CD4-positive, alpha-beta T cell treated with Interleukin-15 for 4 hours (primary cell): ENCODE measurements at places on chromosomes 6 and 20.

GRCh38 chr6:143349530-143349929 is 101.0 kb downstream of the ADAT2 start:
- DNase-seq: no peak

- no peak for DNase-seq
Observed at GRCh38 chr6:99091985-99092384, 144.2 kb upstream of the FBXL4 start.

DNA sequence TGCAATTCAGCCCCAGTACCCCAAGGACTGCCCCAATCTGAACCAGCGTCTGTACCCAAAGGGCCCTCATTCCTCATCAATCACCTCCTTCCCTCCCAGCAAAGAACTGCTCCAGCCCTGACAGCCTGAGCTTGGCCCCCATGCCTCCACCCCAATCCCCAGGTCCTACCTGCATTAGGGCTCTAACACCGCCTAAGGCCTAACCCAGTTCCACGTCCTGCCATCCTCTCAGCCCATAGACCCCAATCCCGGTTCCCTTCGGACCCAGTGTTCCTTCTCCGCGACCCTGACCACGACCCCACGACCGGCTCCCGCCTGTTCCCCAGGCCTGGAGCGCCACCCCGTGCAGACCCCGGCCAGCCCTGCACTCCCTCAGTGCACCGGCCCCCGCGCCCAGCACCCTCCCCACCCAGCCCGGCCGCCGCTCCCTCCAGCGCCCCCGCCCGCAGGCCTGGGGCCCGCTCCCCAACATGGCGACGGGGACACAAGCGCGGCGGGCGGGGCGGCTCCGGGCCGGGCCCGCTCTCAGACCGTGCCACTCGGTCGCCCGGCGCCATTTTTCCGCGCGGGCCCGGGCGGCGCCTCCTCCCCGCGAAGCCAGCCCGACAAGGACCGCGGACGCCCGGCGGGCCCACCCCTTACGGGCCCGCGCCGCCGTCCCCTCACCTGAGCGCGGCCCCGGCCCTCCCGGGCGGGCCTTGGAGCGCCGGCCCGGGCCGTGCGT is 483 bp downstream of the NCOA6 start:
- DNase-seq: peak; percentile 60

GRCh38 chr20:39839399-39840119 is 849.5 kb downstream of the MAFB start:
- DNase-seq: no peak

GRCh38 chr20:43092386-43093088 is 97.2 kb downstream of the PTPRT start:
- DNase-seq: no peak

GRCh38 chr6:118283766-118284165 is 264.3 kb upstream of the PLN start:
- DNase-seq: peak; percentile 54

DNA sequence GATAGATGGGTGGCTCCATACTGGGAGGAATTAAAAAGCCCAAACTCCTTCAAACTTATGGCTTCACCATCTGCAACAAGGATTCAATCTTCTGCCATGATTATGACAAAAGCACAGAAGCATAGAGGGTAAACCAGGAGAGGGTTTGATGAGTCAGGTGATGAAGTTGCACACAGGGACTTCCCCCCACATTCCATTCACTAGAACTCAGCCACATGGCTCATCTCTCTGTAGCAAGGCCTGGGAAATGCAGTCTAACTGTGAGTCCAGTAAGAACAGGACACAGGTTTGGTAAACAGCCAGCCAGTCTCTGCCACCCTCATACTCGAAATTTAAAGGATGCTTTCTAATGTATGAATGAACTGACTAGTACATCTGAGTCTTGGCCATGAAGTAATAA is 142.9 kb downstream of the HIVEP2 start:
- DNase-seq: peak; percentile 28

GRCh38 chr6:137849981-137850714 is 16.9 kb upstream of the TNFAIP3 start:
- DNase-seq: no peak

DNA sequence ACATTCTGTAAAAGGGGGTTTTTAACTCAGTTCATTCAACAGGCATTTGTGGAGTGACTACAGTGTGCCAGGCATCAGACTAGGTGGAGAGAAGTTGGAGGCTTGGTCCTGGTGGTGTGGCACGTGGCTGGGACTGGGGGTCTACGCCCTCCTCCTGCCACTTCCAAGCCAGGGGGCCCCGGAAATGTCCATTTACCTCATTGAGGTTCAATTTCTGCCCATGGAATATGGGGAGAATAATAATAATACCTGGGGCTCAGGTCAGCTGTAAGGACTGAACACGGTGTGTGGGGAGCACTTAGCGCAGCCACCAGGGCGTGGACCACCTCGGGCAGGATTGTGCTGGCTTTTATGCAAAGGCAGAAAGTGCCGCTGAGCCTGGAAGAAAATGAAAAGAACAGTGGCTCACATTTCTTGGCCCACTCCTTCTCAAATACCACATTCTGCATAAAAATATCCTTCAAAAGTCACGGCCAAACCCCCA is 229.4 kb downstream of the ANKRD60 start:
- no peak for DNase-seq

- DNase-seq: no peak
Observed at GRCh38 chr6:108702106-108702851, 141.6 kb downstream of the FOXO3 start.

DNA sequence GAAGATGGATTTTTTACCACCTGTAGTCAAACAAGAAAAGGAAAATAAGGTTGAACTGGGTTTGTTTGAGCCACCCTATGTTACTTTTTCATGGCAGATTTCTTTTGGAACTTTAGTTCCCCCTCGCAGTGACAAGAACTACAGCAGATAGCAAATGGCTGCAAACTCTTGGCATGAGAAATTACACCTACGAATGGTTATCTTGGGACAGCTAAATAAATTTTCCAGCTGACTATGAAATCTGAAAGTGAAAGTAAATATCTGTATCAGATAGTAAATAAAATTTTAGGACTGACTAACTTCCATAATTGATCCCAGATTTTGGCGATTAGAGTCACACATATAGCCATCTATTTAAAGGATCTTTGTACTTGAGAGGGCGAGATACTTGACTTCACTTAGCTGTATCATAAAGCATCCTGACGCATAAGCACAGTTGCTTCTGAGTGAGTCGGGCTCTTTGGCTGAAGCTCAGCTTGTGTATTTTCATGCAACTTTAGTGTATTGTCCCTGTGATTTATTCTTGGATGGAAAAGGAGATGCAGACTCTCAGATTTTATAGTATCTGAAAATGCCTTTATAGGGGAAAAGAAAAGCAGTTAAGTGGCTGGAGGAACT is 125.3 kb upstream of the B3GAT2 start:
- DNase-seq: no peak

DNA sequence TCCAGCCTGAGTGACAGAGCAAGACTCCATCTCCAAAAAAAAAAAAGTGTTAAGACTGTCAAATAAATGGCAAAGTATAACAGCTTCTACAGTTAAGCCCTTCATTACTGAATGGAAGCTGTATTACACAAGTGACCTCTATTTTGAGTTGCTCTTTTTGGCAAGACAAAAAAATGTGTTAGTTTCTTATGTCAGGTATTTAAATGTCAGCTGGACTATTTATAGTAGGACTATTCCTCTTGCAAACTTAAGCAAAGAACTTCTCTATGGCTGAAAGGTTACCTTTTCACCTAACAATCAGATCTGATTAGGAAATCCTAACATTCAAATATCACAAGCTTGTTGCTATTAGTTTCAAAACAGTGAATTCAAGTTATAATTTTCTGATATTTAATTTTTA is 12.4 kb downstream of the UBE2V1 start:
- no peak for DNase-seq

GRCh38 chr6:6826095-6826901 is 237.8 kb downstream of the LY86 start:
- no peak for DNase-seq

- no peak for DNase-seq
Observed at GRCh38 chr20:1881240-1881835, 13.9 kb upstream of the SIRPA start.

DNA sequence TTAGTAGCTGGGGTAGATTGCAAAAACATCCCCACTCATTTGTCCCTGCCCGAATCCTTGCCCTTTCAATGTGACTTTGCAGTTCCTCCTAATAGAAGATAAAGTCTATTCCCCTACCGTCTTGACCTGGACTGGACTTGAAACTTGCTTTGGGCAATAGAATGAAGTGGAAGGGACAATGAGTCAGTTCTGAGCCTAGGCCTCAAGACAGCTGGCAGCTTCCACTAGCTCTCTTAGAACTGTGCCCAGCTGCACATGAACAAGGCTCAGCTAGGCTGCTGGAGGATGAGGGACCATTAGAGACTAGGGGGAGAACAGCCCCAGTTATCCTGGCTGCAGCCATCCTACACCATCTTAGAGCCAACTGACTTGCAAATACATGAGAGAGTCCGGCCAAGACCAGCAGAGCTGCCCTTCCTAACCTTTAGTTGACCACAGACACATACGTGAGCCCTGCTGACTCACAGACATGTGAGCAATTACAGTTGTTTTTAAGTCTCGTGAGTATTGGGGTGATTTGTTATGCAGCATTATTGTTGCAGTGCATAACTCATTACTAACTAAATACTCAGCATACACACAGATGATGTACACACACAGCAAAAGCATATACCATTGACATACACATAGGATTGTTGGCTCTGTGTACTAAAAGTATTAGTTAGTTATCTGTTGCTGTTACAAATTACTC is 105.5 kb downstream of the DHX35 start:
- no peak for DNase-seq

DNA sequence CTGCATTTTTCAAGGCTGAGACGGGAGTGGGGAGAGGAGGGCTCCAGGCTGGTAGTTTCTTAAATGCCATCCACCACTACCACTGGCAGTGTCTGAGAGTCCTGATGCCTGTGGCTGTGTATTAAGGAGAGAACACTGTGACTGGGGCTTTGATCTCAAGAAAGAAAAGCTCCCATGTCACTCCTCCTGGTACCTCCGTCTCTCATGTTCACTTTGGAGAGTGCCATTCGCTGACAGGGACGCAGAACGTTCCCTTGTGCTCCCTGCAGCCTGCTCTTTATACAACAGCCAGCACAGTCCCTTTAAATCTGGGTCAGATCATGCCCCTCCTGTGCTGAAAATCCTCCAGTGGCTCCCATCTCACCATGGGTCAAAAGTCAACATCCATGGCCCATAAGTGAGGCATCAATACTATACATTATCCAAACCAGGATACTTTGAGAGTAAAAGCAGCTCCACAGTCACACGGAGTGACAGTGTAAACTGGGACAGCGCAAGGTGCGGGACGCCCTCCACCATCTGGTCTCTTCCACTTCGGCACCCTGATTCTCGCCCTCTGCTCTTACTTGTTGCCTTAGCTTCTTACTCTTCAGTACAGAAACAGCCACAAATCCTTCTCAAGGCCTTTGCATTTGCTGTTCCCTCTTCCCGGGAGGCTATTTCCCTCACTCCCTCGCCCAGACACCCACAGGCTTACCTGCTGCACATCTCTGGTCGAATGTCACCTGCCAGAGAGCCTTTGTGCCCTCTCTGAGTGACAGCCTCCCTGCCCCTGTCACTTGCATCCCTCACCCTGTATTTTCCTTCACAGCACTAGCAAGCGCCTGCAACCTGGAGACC is 20.0 kb downstream of the PDYN start:
- DNase-seq: no peak

DNA sequence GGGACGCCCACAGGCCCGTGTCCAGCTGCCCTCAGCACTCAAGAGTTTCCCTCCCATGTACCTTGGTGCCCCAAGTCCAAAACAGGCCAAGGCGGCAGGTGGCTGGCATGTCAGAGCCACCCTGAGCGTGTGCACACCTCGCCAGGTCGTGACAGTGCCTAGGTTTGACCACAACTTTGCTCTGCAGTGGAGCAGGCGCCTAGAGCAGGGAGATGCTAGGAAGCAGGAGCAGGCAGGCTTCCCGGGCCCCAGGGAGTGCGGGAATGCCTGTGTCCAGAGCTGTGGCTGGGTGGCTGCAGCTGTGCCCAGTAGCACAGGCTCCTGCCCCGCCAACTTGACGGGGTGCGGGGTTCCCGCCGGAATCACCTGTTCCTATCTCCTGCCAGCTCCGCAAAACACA is 380.8 kb upstream of the IMPG1 start:
- no peak for DNase-seq

DNA sequence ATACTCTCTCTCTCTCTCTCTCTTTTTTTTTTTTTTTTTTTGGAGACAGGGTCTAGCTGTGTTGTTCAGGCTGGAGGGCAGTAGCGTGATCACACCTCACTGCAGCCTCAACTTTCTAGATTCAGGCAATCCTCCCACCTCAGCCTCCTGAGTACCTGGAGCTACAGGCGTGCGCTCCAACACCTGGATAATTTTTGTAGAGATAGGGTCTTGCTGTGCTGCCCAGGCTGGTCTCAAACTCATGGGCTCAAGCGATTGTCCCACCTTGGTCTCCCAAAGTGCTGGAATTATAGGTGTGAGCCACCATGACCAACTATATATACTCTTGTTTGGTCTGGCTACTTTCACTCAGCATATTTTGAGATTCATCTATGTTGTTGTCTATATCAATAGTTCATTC is 154.9 kb downstream of the ZFAND3 start:
- no peak for DNase-seq

- no peak for DNase-seq
Observed at GRCh38 chr6:30876039-30876730, 8.1 kb upstream of the DDR1 start.

GRCh38 chr6:28814032-28814976 is 109.5 kb downstream of the TRIM27 start:
- no peak for DNase-seq

- DNase-seq: no peak
Observed at GRCh38 chr6:13159300-13159699, 169.0 kb downstream of the TBC1D7 start.

GRCh38 chr20:45056473-45057173 is 44.3 kb downstream of the KCNS1 start:
- DNase-seq: no peak

GRCh38 chr6:168078943-168079405 is at the start of gene FRMD1:
TSS of gene FRMD1 (minus strand) at chr6:168079212. CDS start at chr6:168079094, 118 bp downstream.
- DNase-seq: no peak

GRCh38 chr6:45044510-45045252 is 283.4 kb upstream of the RUNX2 start:
- DNase-seq: no peak

GRCh38 chr20:40849456-40849855 is 160.4 kb upstream of the MAFB start:
- no peak for DNase-seq

DNA sequence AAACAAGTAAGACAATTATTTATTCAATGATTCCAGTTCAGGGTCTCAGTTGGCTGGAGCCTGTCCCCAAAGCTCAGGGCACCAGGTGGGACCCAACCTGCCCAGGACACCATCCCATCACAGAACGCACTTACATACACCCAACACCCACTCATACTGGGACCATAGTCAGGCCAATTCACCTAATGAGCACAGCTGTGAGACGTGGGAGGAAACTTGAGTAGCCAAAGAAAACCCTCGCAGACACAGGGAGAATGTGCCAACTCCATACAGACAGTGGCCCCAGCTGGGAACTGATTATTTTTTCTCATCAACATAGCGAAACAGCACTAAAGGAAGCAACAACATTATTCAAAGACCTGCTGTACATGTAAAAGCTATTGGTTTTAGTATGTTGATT is 58.6 kb upstream of the DOK5 start:
- no peak for DNase-seq

- DNase-seq: no peak
Observed at GRCh38 chr20:58310291-58310782, 822 bp downstream of the RAB22A start.
